ENCODE measurements at places on chromosomes 6 and 20. TPM values are rescaled to one million over a fixed set of nuclear protein-coding genes. Genes with fewer than 3 reads are reported as not detected.

GRCh38 chr20:37524859-37525708 is 2.6 kb downstream of the BLCAP start:
- no peak for DNase-seq

Gene CFAP61
- total RNA-seq = 0.24 TPM

Gene KCNK16
- total RNA-seq = not detected

GRCh38 chr20:52799130-52799529 is 173.0 kb upstream of the TSHZ2 start:
- no peak for DNase-seq

Gene DCDC2
- 0.19 TPM for total RNA-seq

Gene CST7
- 15.5 TPM for total RNA-seq

- DNase-seq = no peak
Observed at GRCh38 chr6:154236646-154237301, 119.8 kb downstream of the IPCEF1 start.

GRCh38 chr6:147699637-147700036 is 191.1 kb downstream of the SAMD5 start:
- no peak for DNase-seq

Gene PTCRA
- total RNA-seq = 145 TPM

DNA sequence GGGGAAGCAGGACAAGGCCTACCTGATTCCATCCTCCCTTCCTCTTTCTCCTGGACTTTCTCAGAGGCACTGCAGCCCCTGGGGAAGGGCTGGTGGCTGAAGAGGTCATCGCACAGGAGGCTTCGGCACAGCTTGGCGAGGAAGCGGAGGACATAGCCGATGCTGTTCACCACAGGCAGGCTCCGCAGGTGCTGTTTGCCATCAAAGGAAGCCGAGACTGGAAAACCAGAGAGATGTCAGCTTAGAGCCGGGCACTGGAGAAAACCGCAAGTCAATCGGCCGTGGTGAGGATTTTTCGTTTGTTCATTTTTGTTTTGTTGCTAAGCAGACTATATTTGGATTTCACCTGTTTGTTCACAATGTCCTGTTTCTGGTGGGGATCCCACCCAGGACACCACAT is 79.2 kb downstream of the SCML4 start:
- no peak for DNase-seq

- no peak for DNase-seq
Observed at GRCh38 chr20:8664778-8665177, 404.1 kb upstream of the PLCB4 start.

DNA sequence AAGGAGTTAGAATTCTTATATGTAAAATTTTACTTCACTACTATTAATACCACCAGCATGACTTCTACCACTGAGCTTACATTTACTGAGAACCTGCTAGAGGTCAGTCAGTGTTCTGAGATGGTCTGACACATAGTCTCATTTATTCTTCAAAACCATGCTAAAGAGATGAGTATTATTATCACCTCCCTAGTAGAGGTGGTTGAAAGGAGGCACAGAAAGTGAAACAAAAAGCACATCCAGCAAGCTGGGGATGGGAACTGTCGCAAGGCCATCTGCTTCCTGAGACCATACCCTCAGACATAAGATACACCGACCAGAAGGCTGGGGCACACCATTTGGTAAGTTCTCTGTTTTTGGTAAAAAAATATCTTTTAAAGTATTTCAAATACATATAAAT is 137.7 kb downstream of the INSM1 start:
- DNase-seq = no peak

Gene TRERF1
- total RNA-seq = 5.4 TPM

GRCh38 chr20:41507851-41508250 is 110.3 kb downstream of the CHD6 start:
- no peak for DNase-seq

- DNase-seq = no peak
Observed at GRCh38 chr6:150959166-150959565, 93.7 kb downstream of the MTHFD1L start.

GRCh38 chr6:160790028-160790792 is 88.2 kb downstream of the PLG start:
- DNase-seq = no peak

- DNase-seq = no peak
Observed at GRCh38 chr6:30727920-30728553, 7.9 kb downstream of the TUBB start.

Gene PRND
- 3.5 TPM for total RNA-seq

GRCh38 chr6:140586426-140587061 is 1212.1 kb upstream of the CITED2 start:
- DNase-seq = no peak

GRCh38 chr6:8006208-8006607 is 58.0 kb downstream of the BLOC1S5 start:
- DNase-seq = peak; percentile 24

DNA sequence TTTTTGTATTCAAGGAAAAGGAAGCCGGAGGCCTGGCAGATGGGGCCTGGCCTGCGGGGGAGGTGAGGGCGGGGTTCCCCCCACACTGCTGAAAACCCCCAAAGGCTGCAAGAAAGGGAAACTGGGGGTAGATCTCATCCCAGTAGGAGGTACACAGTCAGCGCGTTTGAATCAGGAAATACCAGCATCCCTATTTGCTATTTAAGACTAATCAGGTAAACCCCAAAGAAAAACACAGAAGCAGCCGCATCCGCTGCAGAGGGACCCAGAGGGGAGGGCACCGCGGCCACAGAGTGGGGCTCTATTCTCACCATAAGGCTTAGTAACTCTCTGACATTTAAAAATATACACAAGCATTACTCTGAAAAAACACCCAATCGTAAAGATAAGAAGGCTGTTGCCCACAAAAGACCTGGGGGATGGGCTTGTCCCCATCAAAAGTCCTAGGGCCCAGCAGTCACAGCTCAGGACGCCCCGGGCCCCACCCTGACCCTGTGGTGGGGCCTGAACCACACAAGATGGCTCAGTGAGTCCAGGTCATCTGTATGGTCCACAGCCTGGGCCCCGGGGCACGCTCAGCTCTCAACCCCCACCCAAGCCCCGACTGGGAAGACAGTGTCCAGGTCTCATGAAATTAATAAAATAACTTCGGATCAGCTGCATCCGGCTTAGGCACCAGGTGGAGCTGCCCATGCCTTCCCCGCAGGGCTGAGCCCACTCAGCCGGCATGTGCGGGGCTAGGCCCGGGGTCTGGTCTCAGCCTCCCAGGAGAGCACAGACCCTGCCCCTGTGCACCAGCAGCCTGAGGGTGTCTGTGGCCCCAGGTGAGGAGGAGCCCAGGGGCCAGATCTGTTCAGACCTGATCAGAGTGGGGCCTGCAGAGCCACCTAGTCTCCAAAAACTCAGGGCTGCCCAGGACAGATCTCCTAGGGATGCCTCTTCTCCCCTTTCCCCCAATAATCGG is 31.0 kb downstream of the KCNQ2 start:
- DNase-seq = no peak

DNA sequence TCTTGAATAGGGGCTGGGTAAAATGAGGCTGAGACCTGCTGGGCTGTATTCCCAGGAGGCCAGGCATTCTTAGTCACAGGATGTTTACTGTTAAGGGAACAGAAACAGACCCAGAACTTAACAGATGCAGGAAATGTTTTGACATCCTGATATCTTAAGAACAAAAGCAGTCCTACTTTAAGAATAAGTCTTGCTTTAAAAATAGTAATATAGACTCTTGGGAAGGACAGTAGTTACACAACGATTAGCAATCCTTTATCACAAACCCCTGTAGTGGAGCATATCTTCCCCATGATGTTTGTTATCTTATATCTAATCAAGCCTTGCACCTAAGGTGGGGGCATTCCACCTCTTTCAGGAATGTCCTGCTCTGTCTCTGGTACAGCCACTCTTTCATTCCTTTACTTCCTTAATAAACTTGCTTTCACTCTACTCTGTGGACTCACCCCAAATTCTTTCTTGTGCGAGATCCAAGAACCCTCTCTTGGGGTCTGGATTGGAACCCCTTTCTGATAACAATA is 493.7 kb upstream of the SULF2 start:
- DNase-seq = no peak

- DNase-seq = no peak
Observed at GRCh38 chr6:119966484-119966883, 616.9 kb upstream of the MAN1A1 start.

DNA sequence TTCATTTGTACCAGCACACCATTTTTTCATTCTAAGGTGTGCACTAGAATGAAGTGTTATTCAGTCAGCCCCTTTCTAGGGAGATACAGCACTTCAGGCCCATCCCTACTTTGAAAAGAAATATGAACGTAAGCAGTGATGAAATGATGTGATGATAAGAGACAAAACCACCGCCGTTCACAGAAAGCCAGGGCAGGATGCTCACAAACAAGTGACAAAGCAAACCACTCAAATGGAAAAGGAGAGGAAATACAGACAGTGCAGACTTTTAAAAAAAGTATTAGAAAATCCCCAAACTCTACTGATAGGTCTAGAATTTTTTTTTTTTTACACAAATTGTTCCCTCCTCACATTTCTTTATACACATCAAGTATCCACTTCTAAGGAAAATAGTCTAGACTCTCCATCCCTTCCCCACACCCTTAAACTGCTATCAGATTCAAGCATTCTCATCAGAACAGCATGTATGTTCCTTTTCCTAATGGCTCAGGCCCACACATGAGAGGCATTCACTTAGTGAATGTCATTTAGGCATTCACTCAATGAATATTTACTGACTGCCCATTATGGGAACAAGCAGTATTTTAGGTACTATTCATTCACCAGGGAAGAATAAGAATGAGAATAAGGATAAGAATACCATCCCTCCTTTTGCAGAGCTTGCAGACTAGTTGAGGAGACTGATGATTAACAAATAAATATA is 243.5 kb downstream of the GMPR start:
- DNase-seq = no peak

Gene CHRNA4
- total RNA-seq = under 0.01 TPM

- DNase-seq = no peak
Observed at GRCh38 chr6:40953486-40953885, 85.5 kb downstream of the UNC5CL start.

DNA sequence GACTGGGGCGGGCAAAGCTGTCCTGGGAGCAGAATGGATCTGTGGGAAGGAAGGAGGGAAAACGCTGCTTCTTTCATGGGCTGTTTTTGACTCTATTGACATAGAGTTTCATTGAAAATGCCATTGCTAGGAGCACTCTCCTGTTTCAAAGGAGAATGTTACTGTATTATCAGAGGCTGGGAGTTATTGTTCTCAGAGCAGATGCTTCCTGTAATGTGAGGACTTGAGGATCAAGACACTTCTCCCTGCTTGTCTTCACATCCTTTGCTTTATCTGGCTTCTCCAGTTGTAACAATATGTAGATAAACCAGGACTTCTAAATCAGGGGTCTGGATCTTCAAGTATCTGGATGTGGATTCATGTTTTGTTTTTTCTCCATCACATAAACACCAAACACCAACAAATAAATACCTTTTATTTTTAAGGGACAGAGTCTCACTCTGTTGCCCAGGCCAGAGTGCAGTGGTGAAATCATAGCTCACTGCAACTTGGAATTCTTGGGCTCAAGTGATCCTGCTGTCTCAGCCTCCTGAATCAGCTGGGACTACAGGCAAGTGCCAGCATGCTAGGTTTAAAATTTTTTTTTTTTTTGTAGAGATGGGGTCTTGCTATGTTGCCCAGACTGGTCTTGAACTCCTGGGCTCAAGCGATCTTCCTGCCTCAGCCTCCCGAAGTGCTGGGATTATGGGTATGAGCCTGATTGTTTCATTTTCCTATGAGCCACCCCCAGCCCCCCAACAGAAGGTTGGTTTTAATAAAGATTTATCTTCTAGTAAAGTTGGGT is 3.9 kb downstream of the CD109 start:
- DNase-seq = no peak

- DNase-seq = no peak
Observed at GRCh38 chr20:62142252-62143080, 728 bp downstream of the PSMA7 start.

Gene EBF4
- 2.9 TPM for total RNA-seq

DNA sequence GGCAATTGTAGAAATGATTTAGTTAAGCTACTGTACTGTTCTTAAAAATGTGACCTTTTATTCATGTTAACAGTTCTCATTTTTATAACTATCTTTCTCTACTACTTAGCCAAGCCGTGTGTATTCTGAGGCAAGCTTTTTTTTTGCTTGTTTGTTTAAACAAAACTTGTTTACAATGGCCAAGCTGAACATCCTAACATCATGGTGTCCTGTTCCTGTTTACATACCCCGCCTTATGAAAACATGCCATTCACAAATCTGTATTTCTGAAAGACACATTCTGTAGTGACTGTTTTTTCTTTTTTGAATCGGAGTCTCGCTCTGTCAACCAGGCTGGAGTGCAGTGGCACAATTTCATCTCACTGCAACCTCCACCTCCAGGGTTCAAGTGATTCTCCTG is 140.9 kb downstream of the NCOA3 start:
- DNase-seq = no peak

DNA sequence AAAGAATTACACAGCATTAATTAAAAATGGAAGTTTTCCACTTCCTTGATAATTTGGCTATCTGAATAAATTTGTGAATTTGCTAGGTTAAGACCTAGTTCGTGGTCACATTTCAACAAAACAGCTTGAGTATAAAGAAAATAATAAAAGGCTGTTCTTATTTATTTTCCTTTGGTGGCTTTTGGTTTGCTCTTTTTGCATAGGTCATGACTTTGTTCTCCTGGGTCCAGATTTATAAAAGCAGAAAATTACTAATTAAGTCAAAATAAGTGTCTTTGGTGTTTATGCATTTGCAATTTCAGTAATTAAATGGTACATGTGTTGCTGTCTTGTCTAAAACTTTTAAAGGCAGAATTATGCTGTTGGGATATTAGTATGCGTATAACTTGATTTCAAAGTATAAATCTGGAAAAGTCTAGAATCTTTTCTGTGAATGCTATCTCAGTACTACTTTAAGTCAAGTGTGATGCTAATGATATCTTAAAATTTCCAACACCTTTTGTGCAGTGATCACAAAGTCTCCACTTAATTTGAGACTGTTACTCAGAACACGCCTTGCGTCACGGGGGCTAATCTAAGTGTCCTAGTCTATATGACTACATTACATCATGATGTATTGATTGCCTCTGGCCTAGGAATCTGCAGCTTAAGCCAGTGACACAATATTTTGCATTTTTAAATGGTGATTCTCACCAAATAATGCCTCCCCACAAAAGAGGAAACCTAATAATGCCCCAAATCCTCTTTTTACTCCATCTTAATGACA is 41.0 kb downstream of the GNAS start:
- no peak for DNase-seq

- DNase-seq = peak; percentile 27
Observed at GRCh38 chr20:50980851-50981713, 22.5 kb downstream of the MOCS3 start.
